CD4-positive, alpha-beta T cell treated with Interleukin-4 for 1 hour (primary cell): ENCODE measurements at places on chromosomes 1 and 21.

GRCh38 chr1:48003741-48004531, 6.8 kb upstream of the TRABD2B start:
- no peak for DNase-seq

DNA sequence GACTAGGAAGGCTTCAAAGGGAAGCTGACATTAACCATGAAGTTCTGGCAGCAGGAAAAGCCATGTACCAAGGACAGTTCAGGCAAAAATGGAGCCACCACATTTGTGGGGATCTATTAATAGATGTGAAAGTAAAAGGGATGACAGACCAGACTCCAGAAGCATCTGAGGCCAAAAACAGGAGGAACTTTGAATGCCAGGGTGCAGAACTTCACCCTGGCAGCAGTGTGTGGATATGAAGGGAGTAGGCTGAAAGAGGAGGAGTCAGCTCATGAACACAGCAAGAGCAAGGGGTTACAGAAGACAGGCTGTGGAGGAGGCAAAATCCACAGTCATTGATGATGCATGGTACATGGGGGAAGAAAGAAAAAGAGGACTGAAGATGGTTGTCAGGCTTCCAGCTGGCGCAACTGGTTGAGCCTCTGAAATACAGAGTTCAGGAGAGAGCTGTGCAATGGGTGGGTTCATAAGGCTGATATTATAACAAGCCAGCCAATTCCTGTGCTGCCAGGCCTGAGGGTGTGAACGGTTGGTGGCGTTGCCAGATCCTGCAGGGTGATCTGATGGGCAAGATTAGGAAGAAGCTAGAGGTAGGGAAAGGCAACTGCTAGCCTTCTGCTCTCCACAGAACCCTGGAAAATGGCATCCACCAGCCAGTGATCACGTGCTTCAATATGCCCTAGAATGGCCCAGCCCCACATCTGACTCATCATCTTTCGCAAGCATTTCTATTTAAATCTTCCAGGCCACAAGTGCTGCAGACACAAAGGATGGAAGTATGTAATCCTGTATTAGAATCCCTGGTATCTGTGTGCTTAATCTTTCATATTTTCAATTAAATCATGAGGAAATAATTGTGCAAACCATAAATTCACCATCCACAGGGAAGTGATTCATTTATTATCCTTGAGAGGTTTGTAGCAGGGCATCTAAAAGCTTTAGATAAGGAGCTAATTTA, 81.9 kb downstream of the SLC25A24 start:
- no peak for DNase-seq

- DNase-seq: no peak
Measured at GRCh38 chr1:94298861-94299260, 61.5 kb upstream of the ARHGAP29 start.

GRCh38 chr1:100565937-100566699, 28.2 kb downstream of the GPR88 start:
- DNase-seq: no peak
